ENCODE measurements at places on chromosomes 2 and 18.
A peak's percentile ranks its signal among the peaks of the same experiment; 100 is the strongest.

DNA sequence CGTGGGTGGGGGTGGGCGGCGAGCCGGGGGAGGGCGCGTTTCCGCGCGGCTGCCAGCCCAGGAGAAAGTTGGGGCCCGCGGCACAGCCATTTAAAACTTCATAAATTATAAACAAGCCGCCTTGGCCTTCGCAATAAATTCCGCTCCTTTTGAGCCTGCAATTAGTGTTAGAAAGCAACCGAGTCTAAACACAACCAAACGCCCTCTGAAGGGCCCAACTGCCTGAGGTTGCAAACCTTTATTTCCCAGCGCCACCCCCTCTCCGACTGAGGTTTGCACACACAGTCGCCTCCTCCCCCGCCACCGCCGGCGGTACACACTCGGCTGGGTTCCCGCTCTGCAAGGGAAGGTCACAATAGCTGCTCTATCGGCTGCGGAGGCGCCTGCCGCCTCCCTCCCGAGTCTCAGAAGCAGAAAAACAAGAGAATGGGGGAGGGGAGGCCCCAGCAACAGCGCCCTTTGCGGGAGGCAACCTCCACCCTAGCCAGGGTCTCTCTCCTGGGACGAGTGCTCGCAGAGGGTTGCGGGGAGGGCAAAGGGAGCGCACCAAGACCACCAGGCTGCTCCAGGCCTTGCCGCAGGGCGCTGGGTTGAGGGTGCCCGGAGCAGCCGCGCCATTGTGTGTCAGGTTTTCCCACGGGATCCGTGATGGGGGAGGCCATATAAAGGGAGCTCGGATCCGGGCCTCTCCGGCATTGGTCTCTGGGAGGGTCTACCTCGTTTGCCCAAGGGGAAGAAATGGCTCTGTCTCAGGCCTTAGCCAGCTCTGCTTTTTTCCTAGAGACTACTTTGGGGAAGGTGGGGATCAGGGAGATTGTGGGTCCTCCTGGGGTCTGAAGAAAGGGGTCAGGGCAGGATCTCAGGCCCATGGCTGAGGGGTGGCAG, 13.4 kb upstream of the HOXD1 start:
- DNase-seq = no peak

GRCh38 chr2:40120026-40120425, 331.9 kb downstream of the SLC8A1 start:
- DNase-seq = no peak

- peak; percentile 44 for DNase-seq
Observed at GRCh38 chr2:9142551-9143263, 63.9 kb upstream of the ASAP2 start.

DNA sequence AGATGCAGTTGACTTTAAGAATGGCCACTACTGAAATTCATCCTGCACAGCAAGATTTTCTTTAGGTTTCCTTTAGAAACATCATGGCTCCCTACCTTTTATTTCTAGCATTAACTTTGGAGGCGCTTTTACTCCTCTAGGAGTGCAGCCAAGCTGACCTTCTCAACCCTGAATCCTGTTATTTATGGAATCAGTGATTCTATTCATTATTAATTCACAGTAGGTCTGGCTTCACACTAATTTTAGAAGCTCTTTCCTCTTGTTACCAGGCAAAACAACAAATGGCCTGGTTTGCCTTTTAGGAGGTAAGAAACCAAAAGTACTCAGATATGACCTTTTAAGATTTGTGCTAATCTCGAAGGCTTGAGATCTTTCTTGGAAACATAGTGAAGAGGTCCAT, 93.0 kb upstream of the PELI1 start:
- no peak for DNase-seq

DNA sequence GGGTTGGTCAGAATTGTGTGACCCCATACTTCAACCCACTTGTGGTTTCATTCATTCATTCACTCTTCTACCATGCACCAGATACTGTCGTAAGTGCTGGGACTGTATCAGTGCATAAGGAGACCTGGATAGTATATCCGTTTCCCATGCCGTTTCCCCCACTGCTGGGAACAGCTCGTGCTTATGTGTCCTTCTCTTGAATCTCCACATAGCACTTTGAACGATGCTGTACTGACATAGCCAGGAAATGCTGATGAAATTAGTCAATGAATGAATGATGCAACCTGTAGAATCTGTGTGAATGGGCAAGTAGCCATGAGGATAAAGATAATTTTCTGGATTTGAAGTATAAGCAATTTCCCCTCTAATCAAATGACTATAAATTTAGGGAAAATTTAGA, 276.1 kb downstream of the BCL2 start:
- DNase-seq = no peak

GRCh38 chr18:25895518-25895917, 194.9 kb downstream of the SS18 start:
- no peak for DNase-seq

Data from NCI-H774 (cell line).